ENCODE measurements at places on chromosomes 16 and 17. TPM values are rescaled to one million over a fixed set of nuclear protein-coding genes. Genes with fewer than 3 reads are reported as not detected.

The EFNB3 gene
- total RNA-seq: 4.9 TPM

The KRT12 gene
- not detected for total RNA-seq

The ZNF652 gene
- total RNA-seq: 18.2 TPM

The CES3 gene
- total RNA-seq: not detected

The SLC26A11 gene
- total RNA-seq: 4.5 TPM

The ITGAX gene
- total RNA-seq: not detected

The FBXW10 gene
- not detected for total RNA-seq

The PIRT gene
- total RNA-seq: not detected

All from pericardium fibroblast (primary cell).